ENCODE measurements at places on chromosomes 6 and 20.

DNA sequence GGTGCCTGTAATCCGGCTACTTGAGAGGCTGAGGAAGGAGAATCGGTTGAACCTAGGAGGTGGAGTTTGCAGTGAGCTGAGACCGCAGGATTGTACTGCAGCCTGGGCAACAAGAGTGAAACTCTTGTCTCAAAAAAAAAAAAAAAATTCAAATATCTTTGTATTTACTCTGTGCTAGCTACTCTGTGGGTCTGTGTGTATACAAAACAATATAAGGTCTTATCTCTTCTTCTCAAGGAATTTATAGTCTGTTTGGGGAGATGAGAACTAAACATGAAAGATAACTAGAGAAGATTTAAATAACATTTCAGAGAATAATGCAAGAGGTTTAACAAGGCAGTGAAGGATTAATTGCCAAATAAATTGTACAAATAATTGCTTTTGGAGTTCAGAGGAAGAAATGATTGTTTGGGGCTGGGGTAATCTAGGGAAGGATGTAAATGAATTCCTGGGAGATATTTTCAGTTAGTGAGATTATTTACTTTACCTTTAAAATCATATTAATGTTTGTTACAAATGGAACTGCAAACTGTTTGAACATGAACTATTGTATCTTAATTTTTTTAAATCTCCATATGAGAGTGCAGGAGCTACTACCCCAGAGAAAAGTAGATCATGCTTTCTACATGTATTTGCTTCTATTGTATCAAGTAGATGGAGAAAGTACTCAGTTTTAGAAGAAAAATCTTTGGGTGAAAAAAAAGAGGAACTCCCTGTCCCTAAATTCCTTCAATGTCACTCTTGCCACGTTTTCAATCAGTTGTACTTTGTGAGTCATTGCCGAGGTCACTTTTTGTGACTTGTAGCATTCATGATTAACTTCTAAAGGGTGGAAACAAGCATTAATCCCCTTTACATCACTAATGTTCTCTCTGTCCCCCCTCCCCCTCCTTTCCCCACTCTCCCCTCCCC, 39.0 kb downstream of the NCOA3 start:
- no peak for DNase-seq

DNA sequence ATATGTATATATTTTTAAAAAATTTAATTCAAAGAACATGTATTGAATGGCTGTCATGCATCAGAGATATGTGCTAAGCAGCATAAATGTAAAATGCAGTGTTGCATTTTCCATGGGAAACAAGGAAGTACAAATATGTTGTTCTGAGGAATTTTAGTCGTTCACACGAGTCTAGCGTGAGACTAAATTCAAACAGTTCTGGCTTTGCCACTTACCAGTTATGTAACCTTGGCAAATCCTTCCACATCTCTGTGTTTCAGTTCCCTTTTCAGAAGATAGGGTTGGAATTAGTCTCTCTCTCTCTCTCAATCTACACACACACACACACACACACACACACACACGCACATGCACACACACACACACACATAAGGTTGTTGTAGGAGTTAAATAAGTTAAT, 305.4 kb downstream of the UTRN start:
- DNase-seq: no peak

DNA sequence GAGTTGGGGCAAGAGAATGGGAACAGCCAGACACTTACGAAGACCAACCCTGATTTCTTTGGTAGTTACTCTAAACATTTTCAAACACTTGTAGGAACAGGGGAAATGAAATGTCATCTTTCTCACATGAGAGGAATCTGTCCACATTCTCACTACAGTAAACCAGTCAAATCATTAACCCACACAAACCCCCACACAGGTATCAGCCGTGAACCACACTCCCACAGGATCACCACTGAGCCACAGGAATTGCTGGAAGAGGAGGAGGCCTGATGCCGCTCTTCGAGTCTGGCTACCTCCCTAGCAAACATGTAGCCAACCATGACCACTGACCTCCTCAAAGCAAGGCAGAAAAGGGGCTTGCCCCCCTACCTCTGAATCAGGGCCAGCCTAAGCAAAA, 6.9 kb upstream of the RSPO3 start:
- DNase-seq: no peak

DNA sequence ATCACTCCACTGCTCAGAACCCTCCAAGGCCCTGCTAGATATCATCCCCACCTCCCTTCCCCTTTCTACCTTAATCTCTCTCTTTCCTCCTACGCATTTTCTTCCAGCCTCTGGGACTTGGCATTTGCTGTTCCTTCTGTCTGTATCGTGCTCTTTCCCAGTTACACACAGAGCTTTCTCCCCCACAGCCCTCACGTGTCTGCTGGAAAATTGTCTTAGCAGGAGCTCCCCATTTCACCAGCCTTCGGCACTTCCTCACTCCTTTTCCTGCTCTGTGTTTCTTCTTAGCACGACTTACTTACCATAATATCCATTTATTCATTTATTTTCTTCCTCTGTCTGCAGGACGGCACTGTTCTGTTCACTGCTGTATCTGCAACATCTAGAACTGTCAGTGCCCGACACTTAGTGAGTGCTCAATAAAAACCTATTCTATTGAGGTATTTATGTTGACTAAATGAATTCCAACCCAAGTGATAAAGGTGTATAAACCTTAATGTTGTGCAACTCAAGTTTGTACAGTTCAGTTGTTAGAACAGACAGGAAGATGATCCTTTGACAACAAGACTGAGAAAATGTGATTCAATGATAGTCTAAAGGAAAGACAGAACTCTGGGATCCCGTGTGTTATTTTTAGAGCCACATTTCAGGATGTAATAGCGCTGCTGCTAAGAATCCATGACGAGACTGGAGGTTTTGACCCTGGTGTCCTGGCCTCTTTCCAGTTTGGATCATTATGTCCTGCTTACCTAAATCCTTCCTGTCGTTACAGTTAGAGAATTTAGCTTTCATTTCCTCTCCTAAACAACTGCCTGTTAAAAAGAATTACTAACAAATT, 170.1 kb upstream of the LAMP5 start:
- no peak for DNase-seq

DNA sequence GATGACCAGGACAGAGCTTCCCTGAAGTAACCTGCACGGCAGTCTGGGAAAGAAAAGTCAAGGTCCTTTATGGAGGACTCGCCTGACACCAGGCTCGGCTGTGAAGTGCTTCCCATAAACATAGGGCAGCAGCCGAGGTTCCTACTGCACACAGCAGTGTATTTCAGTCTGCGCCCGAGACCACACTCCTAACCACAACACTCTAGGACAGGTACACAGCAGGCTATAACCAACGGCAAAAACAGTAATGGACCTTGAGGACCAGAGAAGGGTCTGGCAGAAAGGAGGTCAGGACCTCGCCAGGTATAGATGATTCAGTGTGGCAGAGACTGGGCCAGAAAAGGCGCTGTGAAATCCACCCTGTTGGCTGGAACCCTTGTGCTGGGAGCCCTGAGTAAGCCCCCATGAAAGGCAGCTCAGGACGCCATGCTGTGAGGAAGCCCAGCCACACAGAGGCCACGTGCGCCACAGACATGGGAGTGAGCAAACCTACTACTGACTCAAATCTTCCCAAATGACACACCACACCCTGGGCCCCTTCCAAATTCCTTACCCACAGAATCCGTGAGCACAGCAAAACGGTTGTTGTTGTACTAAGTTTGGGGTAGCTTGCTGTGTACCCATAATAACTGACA, 129.6 kb upstream of the CST7 start:
- no peak for DNase-seq

- DNase-seq: no peak
Measured at GRCh38 chr6:137487869-137488149, 6.4 kb downstream of the OLIG3 start.

DNA sequence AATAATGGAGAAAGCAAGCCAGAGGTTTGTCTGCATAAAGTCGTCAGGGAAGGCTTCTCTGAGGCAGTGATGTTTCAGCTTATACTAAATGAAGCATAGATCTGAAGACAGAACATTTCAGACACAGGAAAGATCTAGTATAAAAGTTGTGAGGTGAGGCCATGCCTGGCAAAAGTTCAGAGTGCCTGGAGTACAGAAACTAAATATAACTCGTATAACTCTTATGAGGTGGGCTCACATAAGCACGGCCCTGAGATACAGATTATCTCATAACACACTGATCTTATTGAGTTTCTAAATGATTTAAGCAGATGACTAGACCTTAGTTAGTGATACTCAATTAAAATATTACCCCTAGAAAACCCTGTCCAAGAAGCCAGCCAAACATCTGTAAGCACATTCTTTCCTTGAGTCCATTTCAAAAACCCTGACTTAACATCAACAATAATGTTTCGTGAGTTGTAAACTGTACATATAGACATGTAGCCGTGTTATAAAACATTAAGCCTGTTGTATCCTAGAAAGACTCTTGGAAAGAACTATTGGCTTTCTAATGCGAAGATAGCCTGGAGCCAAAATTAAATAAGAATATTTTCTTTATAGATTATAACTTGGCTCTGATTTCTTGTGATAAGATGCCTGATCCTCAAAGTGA, 667.6 kb downstream of the TENT5A start:
- DNase-seq: no peak

- DNase-seq: no peak
Measured at GRCh38 chr20:10508060-10508459, 73.0 kb downstream of the SLX4IP start.

DNA sequence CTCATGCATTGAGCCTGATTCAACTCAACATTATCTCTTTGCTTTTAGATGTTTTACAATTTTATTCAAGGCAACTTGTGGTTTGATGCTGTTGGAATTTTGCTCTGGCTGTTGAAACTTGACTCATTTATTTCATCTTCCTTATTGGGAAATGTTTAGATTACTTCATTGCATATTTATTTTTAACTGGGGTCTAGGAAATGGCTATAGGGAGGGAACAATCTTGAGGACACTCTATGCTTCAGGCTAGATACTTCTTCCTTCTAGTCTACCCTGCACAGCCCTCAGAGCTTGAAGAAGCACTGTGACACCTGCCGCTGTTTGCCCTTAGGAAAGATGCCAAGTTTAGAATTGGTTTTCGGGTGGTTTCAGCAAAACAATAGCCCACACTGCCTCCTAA, 183.4 kb downstream of the ADGRG6 start:
- DNase-seq: no peak
